Metanephros (tissue), 2 donors: ENCODE measurements at places on chromosomes 12 and 14. TPM values are rescaled to one million over a fixed set of nuclear protein-coding genes. Genes with fewer than 3 reads are reported as not detected.

Gene PIWIL1
- total RNA-seq: 0.35 TPM

Gene RTL1
- total RNA-seq: 8.5 TPM

Gene OR10G3
- total RNA-seq: not detected

Gene SMOC1
- total RNA-seq: 3.9 TPM

Gene KLHL33
- 1.5 TPM for total RNA-seq
